ENCODE measurements at places on chromosomes 7 and 10. TPM values are rescaled to one million over a fixed set of nuclear protein-coding genes. Genes with fewer than 3 reads are reported as not detected.

SLIT1 gene
- total RNA-seq: 55.7 TPM

CCDC3 gene
- 17.6 TPM for total RNA-seq

CLCN1 gene
- total RNA-seq: 0.12 TPM

NEURL1 gene
- total RNA-seq: 102 TPM

ATP6V0A4 gene
- 0.89 TPM for total RNA-seq

METTL27 gene
- 8.5 TPM for total RNA-seq

OLAH gene
- not detected for total RNA-seq

SLC18A3 gene
- 6.2 TPM for total RNA-seq

CTAGE15 gene
- total RNA-seq: 1.6 TPM

AP1S1 gene
- 98.8 TPM for total RNA-seq

RNF32 gene
- 2.6 TPM for total RNA-seq

ZMIZ1 gene
- 102 TPM for total RNA-seq

AZGP1 gene
- total RNA-seq: 0.50 TPM

C10orf67 gene
- 0.17 TPM for total RNA-seq

BCCIP gene
- total RNA-seq: 55.9 TPM

CALHM2 gene
- total RNA-seq: 27.8 TPM

C10orf53 gene
- total RNA-seq: not detected

STOX1 gene
- 4.0 TPM for total RNA-seq

GIMAP7 gene
- not detected for total RNA-seq

PVRIG gene
- not detected for total RNA-seq

PIP gene
- not detected for total RNA-seq

JCAD gene
- total RNA-seq: 11.0 TPM

OR9A4 gene
- not detected for total RNA-seq

KLHL7 gene
- 34.0 TPM for total RNA-seq

SHH gene
- 28.3 TPM for total RNA-seq

UCN3 gene
- total RNA-seq: 3.4 TPM

EPHA1 gene
- 18.0 TPM for total RNA-seq

GIMAP2 gene
- not detected for total RNA-seq

ADRB1 gene
- total RNA-seq: 2.0 TPM

C7orf57 gene
- total RNA-seq: 0.36 TPM

PPA1 gene
- 110 TPM for total RNA-seq

GARIN1A gene
- 2.4 TPM for total RNA-seq

IDI2 gene
- total RNA-seq: not detected

ATG9B gene
- 33.8 TPM for total RNA-seq

CPA2 gene
- 16.3 TPM for total RNA-seq

MEIG1 gene
- not detected for total RNA-seq

SUPV3L1 gene
- 36.6 TPM for total RNA-seq

GTF2IRD1 gene
- total RNA-seq: 47.9 TPM

TLX1 gene
- total RNA-seq: 0.17 TPM

MUC3A gene
- total RNA-seq: 23.5 TPM

Data from type B pancreatic cell (in vitro differentiated cells).